Fibroblast of skin of scalp (primary cell): ENCODE measurements at places on chromosomes 2 and 18.

DNA sequence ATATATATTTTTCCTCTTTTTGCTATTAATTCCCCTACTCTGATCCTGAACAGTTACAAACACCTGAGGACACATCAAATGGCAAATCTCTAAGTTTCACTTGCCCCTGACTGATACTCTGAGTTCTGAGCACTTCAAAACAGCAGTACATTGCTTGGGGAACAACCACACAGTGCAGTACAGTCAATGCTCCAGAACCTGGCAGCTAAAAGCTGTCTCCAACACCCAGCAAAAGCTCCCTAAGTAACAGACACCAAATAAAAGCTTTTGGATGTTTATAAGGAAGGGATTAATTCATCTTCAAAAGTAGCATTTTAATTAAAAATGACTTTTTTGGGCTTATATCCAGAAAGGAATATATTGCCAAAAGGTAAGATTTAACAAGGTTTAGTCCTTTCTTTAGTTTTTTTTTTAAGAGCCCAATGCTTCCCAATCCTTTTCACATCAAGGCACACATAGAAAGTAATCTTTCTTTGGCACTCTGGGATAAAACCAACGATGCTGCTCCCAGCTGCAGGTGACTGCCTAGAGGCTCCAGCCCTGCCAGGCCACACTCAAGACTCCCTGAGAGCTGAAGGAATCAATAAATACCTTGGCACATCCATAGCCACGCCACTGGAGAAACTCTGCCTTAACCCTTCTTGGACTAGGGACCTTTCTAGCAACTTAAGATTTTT, 164.9 kb upstream of the ZFP36L2 start:
- no peak for DNase-seq

- DNase-seq: no peak
Observed at GRCh38 chr18:48393776-48394175, 15.4 kb downstream of the ZBTB7C start.

DNA sequence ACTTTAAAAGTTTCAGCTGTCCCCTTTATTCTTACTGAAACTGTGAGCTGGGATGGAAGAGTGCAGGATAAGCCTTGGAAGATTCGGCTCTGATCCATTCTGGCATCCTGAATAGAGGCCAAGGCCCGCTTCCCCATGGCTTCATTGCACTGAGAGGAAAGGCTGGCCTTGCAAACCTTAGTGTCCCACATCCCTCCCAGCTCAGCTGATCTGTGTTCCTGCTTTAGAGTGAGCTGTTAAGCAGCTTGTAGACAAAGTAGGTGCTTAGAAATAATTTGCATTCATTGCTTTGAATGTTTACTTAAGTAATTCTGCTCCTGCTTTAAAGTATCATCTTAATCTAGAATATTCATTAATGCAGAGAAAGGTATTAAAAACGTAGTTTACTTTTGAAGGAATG, 169.6 kb upstream of the BOD1L2 start:
- DNase-seq: no peak

- no peak for DNase-seq
Observed at GRCh38 chr2:218822622-218823021, 9.0 kb downstream of the PRKAG3 start.

- DNase-seq: peak; percentile 83
Observed at GRCh38 chr18:48994044-48994651, 43.4 kb upstream of the SMAD7 start.

DNA sequence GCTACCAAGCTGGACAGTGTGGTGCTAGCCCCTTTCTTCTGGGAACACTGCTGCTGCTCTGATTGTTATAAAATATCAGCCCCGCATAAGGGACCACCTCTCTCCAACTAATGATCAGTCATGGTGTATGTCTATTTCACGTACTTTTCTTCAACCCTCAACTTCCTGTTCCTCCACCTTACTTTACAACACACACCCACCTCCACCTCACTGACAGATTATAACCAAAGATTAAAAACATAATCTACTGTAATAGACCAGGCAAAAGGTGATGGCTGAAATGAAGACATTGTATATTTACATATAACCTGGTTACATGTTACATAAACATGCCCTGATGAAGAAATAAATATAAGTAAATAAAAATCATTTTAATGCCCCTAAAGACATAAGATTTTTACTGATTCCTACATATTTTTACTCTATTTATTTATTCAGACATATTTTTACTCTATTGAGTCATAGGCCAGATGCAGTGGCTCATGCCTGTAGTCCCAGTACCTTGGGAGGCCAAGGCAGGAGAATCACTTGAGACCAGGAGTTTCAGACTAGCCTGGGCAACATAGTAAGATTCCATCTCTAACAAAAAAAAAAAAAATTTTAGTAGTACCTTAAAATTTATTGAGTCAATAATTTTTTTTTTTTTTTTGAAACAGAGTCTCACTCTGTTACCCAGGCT, 12.8 kb downstream of the STK39 start:
- DNase-seq: no peak

GRCh38 chr2:128488434-128488833, 169.8 kb upstream of the HS6ST1 start:
- DNase-seq: peak; percentile 22

DNA sequence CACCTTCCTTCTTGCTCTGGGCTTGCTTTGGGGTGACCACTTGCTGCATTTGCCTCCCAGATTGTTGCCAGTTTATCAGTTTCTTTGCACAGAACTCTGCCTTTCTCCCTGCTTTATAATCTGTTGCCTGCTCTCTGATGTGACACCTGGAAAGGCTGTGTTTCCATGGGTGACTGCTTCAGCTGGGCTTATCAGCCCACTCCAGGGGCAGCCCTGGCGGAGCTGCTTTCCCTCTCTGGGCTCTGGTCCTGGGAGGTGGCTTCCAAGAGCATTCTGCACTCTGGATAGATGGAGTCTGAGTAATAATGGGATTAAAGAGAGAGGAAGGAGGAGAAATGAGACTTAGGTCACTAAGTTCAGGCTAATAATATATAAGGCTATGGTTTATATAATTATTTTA, 352.7 kb downstream of the TSN start:
- DNase-seq: no peak

DNA sequence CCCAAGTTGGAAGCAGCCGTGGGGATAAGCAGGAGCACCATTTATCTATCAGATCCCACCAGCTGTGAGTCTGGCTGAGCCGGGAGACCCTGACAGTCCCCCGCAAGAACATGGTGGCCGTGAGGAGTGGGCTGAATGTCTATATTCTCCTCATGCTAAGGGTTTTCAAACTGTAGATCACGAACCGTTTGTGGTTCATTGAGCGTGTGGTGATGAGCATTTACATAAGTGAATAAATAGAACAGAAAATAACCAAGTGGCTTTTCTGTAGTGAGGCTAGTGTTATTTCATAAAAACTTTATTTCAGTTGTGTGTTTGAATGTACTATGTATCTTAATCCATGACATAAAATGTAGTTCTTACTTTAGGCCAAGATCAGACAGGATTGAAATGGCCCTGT, 190.2 kb upstream of the APCDD1 start:
- DNase-seq: no peak

DNA sequence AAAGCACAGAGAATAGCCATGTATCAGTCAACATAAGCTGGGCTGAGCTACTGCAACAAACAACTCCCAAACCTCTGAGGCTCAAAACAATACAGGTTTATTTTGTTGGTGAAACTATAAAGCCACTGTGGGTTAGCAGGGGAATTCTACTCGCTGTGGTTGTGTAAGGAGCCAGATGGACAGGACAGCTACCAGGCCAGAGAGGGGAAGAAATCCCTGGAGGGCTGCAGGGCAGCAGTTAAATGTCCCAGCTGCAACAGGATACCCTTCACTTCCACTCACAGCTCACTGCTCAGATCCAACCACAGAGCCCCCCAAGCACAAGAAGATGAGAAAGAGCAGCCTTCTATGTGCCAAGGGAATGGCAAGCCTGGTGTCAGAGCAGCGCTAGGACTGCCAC, 245.9 kb upstream of the RAB6C start:
- DNase-seq: no peak

GRCh38 chr2:240731178-240731545, 39.5 kb downstream of the AQP12A start:
- no peak for DNase-seq

GRCh38 chr2:212409560-212409959, 129.0 kb downstream of the ERBB4 start:
- DNase-seq: no peak

GRCh38 chr2:128447538-128447995, 128.9 kb upstream of the HS6ST1 start:
- DNase-seq: no peak

DNA sequence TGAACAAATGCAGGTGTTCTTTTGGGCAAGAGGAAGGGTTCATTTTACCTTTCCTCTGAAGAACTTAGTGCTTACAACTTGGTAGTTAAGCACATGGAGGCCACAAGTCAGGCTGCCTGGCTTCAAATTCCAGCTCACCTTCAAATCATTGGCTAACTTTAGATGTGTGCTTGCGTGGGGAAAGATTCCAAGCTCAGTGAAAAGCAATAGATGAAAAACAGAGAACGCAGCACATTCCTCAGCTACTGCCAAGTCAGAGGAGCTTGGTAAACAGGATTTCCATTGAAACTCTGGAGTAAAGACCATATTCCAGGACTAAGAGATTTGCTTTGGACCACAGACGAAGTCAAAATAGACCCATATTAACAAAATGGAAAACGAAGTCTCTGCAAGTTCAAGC, 96.3 kb upstream of the ASB18 start:
- no peak for DNase-seq

- DNase-seq: no peak
Observed at GRCh38 chr2:3626812-3627499, 31.0 kb upstream of the ALLC start.

DNA sequence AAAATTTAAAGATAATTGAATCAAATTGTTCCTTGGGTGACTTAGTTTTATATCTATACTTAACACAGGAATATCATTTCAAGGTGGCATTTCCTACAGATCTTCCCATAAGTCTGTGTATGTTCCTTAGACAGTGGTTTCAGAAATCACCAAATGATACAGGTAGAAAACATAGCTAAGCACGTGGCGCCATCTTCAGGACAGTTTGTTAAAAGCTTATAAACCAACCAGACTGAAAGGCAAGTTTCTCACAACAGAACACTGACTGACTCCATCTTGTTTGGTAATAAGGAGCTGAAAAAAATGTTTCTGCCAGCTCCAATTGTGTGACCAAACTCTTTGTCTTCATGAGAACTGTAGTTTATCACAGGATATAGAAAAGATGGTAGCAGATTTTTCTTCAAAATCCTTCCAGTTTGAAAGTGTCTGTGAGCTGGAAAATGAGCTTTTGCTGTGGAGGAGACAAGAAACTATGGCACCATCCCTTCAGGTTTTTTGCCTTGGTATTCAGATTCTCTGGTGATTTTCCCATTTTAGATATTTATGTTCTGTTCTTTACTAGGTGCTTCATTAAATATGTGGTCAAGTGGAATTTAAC, 34.8 kb upstream of the NEUROD1 start:
- peak; percentile 71 for DNase-seq

- no peak for DNase-seq
Observed at GRCh38 chr2:61705625-61706024, 148.2 kb downstream of the FAM161A start.

DNA sequence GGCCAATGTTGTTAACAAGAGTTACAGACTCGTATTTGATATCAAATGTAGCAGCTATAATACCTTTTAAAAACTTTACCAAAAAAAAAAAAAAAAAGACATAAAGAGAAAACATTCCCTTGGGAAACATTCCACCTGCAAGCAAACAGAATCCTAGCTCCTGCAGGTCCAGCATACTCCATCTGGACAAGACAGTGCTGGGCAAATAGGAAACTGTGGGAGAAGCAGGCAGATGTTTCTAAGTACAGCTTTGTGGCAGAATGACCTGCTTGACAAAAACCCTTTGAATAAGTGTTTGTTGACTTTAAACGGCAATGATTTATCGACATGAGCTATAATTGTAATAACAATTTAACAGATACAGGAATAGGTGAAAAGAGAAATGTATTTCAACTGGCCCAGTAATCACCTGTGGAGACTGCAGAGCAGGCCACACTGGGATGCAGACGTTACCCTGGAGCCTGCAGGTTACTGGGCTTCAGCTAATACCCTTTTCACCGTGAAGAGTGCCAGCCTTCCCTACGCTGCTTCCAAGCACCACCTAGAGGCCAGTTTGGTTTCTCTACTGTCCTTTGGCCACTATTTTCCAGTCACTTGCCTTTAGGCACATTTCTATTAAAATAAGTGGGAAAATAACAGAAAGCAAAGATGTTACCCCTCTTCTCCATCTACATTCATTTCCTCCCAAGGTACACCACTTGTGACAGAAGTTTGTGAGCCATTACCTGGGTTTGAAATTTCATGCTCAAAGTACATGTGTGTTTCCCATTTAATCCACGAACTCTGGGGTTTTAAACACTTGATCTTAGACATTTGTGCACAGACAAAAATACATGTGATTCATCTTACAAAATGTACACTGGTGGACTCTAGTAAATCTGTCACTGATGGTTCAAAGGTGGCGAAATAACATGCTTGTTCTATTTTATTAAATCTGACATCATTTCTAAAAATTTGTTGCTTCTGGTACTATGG, 96.9 kb upstream of the ZNF397 start:
- peak; percentile 55 for DNase-seq

DNA sequence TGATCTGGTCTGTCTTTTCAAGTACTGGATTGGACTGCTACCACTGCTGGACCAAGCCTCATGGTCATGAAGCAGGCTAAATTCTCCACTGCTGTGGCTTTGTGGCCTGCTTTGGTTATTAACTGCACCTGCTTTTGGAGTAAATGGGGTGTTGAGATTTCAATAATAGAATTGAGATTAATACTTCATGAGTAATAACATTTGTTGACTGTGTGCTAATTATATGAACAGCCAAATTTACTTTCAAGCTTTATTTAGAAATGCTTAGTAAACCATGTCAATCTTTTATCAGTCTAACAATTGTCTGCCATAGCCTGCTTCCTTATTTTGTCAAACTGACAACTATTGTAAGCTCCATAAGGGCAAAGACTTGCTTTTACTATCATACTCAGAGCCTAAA, 27.4 kb upstream of the MTIF2 start:
- DNase-seq: no peak

DNA sequence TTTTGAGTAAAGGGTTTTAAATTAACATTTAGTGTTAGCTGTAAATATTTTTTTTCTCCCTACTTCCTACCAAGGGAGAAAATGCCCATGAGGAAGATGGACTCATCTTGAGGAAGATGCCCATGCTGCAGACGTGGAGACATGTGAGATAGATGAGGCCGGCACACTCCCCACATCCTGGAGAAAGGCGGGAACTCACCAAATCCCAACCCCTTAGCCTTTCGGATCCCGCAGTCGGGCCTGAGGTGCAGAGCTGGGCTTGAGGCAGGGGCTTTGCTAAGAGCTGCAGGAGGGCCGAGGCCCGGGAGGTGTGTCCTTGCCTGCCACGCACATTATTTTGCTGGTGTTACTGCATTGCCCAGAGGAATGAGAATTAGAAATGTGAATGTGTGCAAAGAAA, 137.9 kb downstream of the NAPG start:
- no peak for DNase-seq

GRCh38 chr2:153222231-153223165, 256.1 kb downstream of the RPRM start:
- DNase-seq: no peak

DNA sequence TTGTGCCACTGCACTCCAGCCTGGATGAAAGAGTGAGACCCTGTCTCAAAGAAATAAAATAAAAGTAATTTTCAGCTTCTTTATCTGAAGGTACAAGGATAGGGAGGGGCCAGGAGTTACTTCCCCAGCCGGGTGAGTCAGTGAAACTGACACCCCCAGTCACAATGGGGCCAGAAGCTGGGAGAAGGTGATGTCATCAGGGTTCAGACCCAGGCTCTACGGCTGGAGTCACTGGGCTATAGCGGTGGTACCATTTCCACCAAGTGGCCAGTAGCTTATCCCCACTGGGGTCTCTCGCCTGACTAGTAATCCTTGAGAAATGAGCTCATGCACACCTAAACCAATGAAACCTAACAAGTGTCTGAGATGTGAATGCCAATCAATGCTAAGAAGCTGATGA, 107.9 kb downstream of the ALPK2 start:
- peak; percentile 19 for DNase-seq
